ENCODE measurements at places on chromosomes 11 and 22.

DNA sequence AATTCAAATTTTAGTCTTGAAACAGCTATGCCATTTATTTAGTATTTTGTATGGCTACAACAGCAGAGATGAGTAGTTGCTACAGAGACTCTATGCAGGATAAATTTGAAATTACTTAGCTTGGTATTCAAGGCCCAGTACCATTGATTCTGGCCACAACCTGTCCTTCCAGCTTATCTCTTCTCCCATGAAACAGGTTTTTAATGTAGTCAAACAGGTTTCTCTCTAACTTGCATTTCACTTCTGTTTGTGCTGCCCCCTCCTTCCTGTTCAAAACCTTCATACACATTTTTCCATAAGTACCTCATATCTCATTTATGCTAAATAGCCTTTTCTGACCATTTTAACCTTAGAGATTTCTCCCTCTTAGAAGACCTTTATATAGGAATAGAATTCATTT, 3.3 kb downstream of the USP47 start:
- DNase-seq, result no peak

GRCh38 chr11:112784323-112785073, 176.7 kb upstream of the NCAM1 start:
- no peak for DNase-seq

GRCh38 chr22:25495285-25495684, 69.2 kb upstream of the GRK3 start:
- DNase-seq, result no peak

GRCh38 chr11:70098936-70099335, 20.8 kb downstream of the ANO1 start:
- no peak for DNase-seq

DNA sequence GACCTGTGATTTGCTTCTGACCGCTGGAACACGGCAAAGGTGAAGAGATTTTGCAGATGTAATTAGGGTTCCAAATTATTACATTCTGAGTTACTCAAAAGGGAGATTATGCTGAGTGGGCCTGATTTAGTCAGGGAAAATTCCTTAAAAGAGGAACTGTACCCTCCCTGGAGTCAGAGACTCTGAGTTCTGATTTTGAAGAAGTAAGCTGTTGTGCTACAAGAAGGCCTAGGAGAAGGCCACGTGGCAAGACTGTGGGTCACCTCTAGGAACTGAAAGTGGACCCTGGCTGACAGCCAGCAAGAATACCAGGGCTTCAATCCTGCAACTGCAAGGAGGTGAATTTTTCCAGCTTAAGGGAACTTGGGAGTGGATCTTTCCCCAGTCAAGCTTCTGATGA, 45.3 kb downstream of the CHRDL2 start:
- DNase-seq, result no peak

DNA sequence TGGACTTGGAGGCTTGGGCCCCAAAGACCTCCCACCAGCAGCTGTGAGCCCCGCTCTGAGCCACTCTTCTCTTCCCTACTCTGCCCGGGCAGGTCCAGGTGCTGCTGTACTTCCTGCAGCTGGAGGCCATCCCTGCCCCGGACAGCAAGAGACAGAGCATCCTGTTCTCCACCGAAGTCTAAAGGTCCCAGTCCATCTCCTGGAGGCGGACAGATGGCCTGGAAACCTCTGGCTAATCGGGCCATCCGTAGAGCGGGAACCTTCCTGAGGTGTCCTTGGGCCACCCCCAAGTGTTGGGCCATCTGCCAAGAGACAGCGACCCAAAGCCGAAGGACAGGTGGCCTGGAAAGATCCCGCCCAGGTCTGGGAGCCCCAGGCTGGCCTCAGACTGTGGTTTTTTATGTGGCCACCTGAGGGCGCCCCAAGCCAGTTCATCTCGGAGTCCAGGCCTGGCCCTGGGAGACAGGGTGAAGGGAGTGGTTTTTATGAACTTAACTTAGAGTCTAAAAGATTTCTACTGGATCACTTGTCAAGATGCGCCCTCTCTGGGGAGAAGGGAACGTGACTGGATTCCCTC, 135.1 kb downstream of the BCR start:
- peak; percentile 82 for DNase-seq

DNA sequence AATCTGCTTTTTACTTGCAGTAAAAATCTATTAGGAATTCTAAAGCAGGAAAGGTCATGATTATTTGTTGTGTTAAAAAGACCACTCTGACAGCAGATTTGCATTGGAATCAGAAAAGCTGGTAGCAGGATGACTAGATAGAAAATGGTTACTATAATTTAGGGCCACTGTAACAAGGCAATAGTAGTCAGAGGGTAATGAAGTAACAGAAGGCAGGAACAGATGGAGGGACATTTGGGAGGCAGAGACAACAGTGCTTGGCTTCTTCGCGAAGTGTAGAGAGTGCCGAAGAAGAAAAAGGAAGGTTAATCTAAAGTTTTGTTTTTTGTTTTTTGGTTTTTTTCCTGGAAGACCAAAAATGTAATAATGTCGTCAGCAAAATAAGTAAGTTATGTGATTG, 129.8 kb upstream of the SLC5A12 start:
- DNase-seq, result no peak

- peak; percentile 39 for DNase-seq
These were observed 41.0 kb downstream of the TMPRSS5 start for GRCh38 chr11:113664981-113665710.

DNA sequence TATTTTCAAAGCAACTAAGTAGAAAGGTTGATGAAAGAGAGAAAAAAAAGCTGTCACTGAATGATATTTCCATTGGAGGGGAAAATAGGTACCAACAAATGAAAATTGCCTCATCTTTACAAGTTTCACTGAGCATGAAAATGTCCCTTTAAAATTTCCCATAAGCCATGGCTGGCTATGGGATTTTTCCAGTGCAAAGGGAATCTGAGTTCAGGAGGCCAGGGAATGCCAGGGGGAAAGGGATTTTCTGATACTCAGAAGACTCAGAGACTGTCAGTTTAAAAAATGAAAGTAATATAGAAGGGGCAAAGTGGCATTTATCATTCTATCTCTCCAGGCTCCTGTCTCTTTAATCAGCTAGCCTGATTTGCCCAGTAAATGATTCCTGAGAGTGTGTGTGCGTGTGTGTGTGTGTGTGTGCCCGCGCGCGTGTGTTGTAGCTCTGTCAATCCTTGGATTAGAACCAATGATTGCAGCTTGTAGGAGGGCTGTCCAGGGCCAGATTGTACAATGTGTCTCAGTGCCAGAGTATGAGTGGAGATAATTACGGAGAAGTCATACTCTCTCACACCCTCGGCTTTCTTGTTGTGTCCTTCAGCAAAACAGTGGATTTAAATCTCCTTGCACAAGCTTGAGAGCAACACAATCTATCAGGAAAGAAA, at the start of gene NTM:
Gene NTM (plus strand): TSS at position 526 of the 662 bp plus-strand sequence.
- DNase-seq, result peak; percentile 13
